HT-29 (cell line): ENCODE measurements at places on chromosomes 7 and 10.

- DNase-seq, result peak; percentile 83
These were observed 126.4 kb upstream of the CCDC6 start for GRCh38 chr10:60032723-60033122.

GRCh38 chr10:101122270-101123084 lies 8.6 kb upstream of the TLX1 start:
- no peak for DNase-seq

DNA sequence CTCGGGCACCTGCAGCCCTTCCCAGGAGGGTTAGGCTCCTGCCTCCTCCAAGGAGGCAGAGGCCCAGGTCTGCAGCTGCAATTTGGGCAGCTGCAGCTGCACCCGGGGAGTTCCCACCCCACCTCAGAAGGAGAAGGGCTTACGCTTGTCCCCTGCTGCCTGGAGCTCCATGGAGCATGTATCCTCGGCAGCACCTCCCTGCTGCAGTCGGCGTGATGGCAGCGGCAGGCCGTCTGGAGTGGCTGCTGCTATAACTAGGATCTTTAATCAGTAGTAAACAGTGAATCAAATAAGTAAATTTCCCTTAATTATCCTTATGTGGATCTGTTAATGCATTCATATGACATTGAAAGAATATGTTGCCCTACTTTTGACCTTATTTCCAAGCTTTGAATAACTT lies 167.0 kb downstream of the PON1 start:
- DNase-seq, result no peak

GRCh38 chr10:74888962-74889661 lies 62.7 kb downstream of the KAT6B start:
- DNase-seq, result peak; percentile 30

GRCh38 chr10:67971311-67971710 lies 86.9 kb downstream of the SIRT1 start:
- DNase-seq, result no peak

DNA sequence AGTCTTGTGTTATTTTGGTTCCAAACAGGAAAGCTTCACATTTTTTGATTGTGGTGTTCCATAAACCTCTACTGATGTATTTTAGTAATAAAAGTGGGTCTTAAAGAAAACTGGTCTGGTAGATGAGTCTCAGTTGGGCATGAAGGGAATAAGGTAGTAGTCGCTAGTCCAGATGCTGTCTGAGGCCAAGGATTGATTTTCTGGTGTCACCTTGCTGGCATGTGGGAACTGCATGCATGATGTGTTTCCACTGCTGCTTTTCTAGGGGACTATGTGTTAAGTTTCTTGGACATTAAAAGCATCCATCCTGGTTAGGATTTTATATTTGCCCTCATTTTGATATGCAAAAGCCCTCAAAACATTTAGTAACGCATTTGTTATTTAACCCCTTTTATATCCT lies 123.7 kb upstream of the GJD4 start:
- DNase-seq, result no peak

DNA sequence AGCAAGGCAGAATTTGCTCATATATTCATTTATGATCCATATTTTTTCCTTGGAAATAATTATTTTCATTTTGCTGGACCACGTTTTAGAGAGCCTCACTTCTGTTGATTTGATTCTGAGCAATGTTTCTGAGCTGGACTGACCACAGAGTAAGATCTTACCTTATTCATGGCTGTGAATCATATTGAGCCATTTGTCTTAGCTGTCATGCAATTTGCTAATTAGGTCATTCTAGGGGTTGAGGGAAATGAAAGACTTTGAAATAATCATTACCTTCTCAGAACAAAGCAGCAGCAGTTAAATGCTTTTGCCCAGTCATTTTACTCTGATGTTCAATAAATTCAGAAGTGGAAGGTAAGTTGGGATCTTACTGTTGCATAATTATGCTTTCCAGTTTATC lies 251.4 kb downstream of the SDK1 start:
- DNase-seq, result no peak

- no peak for DNase-seq
These were observed 186.8 kb downstream of the MACC1 start for GRCh38 chr7:20030417-20030816.

GRCh38 chr10:49044293-49045193 lies 70.8 kb downstream of the VSTM4 start:
- no peak for DNase-seq

GRCh38 chr7:34338961-34339526 lies 319.0 kb upstream of the NPSR1 start:
- no peak for DNase-seq

DNA sequence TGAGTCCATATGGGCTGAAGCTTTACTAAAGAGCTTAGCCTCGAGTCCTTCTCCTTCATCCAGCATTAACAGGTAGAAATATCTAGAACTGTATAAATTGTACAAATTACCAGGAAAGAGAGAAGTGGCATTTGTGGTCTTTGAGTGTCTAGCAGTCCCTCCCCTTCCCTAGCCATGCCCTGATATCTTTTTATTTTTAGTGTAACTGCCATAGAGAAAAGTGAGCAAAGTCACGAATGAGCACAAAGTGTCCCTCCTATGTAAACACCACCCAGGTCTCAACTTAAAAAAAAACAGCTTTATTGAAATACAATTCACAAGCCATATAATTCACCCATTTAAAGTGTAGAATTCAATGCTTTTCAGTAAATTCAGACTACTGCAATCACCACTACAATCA lies 339.0 kb upstream of the ZMIZ1 start:
- no peak for DNase-seq

GRCh38 chr10:126087796-126088505 lies 191.6 kb downstream of the FANK1 start:
- DNase-seq, result no peak

- no peak for DNase-seq
These were observed 11.5 kb upstream of the TES start for GRCh38 chr7:116198748-116199410.

DNA sequence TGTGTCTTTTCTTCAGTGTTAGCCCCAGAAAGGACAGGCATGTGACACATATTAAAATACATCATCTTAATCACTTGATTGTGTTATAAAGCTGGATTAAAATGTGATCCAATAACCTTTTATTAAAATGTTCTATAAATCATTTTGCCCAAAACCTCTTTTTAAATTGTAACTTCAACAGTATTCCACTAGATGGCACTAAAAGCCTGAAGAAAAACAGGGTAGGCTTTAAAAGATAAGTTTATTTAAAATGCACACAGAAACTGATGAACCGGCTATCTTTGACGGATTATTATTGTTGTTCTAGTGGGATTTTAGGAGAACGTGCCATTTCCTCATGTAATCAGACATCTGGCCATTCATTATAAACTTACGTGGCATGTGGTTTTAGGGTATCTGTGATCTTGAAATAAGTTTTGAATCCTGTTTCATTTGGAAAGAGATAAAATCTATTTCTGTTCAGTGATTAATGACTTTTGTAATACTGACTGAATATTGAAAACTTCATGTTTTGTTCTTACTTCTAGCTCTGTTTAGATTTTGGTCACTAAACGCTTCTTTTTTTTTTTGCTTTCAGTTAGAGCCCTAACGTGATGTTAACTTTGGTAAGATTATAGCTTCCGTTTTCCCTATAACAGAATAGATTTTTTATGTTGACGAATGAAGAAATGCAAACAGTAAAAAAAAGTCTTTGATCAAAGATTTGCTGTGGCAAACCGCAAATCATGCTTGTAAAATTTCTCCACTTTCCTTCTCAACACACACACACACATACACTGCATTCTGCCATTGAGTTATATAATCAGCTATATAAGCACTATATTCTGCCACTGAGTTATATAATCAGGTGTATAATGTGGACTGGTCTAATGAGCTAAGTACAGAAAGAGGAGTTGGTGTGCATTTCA lies 13.6 kb downstream of the VPS50 start:
- peak; percentile 71 for DNase-seq

DNA sequence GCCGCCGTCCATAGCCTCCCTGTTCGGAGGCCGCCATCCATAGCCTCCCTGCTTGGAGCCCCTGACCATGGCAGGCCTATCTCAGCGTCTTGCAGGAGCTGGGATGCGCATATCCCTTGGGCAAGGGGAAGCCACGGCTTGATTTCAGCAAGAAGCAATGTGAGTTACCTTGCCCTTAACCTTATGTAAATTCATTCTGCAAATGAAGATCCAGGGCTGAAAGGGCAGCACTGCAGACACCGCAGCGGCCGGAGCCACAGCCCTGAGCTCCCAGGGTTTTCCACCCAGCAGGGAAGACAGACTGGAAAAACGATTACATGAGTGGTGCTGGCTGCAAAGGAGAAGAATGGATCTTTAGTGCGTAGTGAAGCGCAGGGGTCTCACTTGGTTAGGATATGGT lies 95.8 kb downstream of the SEC61G start:
- no peak for DNase-seq

DNA sequence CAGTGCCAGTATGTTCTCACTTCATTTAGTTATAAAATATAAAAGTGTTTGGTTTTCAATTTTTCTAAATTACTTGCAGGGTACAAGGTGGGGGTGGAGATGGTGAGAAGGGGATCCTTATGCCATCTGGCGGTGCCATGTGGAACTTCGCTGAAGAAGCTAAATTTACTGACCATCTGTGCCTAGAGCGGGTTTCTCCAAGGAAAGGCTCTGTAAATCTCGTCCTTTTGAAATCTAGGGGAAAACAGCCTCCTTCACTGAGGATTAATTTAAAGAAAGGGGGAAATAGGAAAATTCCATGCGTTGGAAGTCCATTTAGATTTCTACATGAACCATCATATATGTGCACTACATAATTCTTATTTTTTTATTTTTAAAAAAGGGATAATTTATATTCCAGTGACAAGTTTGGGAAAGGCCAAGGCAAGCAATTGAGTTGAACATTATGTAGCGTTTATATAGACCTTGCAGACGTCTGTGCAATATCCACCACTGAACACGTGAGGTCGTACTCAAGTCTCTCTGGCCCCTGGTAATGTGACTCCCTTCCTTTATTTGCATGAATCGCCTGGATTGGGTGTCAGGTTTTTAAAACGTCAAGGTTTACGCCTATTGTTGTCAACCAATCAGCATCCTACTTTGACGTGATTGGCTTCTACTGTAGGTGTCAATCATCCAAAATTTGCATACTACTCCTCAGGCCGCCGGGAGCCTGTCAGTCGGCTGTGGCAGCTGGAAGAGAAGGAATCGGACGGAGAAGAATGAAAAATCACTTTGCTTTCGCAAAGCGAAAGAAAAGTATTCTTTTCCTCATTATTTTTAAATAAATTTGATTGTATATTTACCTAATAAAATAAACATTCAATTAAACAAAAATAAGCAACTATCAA lies 297.1 kb upstream of the NFE2L3 start:
- DNase-seq, result peak; percentile 98

DNA sequence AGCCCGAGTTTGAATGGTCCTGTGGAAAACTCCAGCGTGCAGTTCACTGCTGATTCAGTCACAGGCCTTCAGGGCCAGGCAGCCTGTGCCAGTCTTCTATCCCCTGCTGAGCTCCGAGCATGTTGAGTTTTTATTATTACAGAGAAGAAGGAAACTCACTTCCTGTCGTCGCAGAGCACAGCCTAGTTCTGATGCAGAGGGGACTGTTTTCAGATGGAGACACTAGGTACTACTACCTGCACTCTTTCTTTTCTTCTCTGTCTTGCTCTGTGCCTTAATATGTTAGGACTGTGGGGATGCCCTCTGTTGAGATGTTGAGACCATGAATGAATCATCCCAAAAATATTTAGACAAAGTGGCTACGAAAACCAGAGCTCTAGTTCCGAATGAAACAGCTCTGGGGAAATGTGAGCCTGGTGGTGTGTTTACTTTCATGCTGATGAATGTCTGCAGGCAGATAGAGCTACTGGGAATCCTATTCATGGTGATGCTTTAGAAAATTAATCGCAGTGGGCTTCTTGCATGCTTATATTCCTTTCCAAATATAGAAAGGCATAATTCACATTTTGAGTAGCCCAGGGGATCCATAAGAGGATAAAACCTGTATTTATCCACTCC lies 29.6 kb downstream of the CASP7 start:
- DNase-seq, result no peak

DNA sequence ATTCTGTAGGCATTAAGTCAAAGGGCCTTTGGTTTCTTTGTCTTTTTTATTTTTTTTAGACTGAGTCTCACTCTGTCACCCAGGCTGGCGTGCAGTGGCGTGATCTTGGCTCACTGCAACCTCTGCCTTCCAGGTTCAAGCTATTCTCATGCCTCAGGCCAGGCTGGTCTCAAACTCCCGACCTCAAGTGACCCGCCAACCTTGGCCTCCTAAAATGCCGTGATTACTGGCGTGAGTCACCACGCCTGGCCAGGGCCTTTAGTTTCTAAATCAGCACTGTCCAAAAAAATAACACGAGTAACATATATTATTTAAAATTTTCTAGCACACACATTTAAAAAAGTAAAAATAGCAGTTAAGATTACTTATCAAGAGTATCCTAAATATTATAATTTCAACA lies 11.1 kb upstream of the ACSL5 start:
- no peak for DNase-seq

DNA sequence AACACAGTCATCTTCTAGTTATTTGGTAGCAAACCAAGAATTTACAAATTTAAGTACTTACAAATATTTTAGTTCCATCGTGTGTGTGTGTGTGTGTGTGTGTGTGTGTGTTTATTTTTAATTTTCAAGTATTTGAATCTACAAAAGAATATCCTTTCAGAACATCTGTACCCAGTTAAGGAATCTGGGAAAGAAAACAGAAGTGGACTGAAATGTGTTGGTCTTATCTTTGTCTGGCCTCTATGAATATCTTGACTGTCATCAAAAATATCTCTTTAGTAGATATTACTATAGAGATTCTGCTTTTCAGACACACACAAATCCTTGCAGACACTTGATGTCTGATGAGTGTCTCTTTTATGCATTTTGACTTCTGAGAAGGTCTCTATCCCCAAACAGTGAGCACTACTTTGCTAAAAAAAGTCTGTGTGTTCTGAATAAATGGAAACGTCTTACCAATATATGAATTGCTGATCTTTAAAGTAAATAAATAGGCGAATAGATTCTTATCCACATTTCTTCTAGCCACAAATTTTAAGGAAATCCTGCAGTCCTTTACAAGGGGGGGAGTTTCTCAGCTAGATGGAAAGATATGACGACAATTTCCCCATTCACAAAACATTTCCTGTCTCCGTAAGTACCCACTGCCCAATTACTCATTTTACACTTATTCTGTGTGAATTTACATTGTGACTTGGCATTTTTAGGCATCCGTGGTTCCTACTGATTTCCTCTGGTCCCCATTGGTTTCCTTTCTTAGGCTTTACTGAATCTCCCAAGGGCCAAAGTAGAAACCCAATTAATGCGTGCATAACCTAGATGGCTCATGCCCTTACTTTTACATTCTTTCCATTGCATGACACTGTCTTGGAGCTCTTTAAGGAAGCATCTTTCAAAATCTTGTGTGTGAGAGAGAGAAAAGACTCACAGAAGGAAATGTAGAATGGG lies 36.0 kb downstream of the NRCAM start:
- DNase-seq, result no peak
